ENCODE measurements at places on chromosomes 3 and 15.
A peak's percentile ranks its signal among the peaks of the same experiment; 100 is the strongest.

- no peak for DNase-seq
Observed at GRCh38 chr3:35965908-35966307, 326.6 kb downstream of the ARPP21 start.

DNA sequence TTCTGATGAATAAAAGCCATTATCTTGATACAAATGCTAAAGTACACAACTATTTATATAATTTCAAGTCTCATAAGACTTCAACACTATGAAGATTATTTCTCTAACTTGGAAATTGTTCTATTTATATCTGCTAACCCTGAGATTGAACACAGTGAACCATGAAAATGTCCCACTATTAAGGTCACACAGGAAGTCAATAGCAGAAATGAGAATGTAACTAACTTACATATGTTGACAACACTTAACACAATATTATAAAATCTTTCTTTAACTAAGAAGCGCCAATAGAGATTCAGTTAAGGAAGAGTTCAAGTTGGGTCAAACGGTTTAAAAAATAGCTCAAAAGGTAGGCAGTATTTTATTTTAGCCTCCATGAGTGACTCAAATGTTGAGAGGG lies 551.8 kb upstream of the CBLB start:
- DNase-seq: no peak

GRCh38 chr3:60755094-60755493 lies 496.2 kb downstream of the FHIT start:
- no peak for DNase-seq

- peak; percentile 22 for DNase-seq
Observed at GRCh38 chr3:106609666-106610301, 741.0 kb upstream of the CBLB start.

DNA sequence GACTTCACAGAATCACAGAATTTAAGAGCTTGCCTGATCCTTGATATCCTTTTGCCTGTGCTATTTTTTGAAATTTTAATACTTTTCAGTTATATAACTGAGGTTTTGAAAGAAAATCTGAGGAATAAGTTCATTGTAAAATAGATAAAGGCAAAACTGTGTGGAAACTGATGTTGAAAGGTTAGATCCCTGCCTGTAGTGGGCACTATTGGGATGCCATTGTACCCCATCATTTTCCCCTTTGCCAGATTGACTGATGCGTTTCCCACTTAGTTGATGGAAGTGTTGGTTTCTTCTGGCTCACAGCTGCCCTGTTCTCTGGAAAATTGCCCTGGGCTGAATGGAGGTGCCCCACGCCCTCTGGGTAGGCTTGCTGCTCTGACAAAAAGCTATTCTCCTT lies 387.9 kb downstream of the RBMS3 start:
- no peak for DNase-seq

GRCh38 chr3:117407317-117407716 lies 697.7 kb downstream of the TUSC7 start:
- no peak for DNase-seq

- DNase-seq: no peak
Observed at GRCh38 chr3:173135059-173135458, 6.0 kb downstream of the SPATA16 start.

DNA sequence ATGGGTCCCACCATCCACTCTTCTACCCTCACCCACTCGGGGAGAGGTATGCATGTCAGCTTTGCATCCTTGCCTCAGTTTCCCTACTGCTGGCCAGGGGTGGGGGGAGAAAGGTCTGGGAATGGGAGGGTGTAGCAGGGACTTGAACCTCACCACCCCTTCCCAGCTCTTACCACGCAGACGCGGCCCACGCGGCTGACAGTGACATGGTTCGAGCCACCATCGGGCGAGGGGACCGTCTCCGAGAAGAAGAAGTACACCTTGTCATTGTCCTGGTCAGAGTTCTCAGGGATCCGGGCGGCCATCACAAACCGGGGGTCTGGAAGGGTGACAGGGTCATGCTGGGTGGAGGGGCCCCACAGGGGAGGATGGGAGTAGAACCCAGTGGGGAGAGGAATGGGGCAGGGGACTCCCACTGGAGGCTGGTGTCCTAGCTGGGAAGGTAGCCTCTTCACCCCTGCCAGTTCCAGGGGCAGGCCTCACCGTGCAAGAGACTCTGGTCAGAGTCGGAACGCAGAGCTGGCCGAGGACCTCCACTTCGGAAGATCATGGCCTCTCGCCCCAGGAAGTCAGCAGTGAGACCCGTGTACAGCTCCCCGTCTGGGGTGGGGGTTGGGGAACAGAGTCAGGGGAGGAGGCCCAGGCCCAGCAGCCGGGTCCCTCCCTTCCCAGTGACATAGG lies 3.7 kb downstream of the SEMA3G start:
- no peak for DNase-seq

- no peak for DNase-seq
Observed at GRCh38 chr3:100244264-100244663, 16.5 kb upstream of the TBC1D23 start.

DNA sequence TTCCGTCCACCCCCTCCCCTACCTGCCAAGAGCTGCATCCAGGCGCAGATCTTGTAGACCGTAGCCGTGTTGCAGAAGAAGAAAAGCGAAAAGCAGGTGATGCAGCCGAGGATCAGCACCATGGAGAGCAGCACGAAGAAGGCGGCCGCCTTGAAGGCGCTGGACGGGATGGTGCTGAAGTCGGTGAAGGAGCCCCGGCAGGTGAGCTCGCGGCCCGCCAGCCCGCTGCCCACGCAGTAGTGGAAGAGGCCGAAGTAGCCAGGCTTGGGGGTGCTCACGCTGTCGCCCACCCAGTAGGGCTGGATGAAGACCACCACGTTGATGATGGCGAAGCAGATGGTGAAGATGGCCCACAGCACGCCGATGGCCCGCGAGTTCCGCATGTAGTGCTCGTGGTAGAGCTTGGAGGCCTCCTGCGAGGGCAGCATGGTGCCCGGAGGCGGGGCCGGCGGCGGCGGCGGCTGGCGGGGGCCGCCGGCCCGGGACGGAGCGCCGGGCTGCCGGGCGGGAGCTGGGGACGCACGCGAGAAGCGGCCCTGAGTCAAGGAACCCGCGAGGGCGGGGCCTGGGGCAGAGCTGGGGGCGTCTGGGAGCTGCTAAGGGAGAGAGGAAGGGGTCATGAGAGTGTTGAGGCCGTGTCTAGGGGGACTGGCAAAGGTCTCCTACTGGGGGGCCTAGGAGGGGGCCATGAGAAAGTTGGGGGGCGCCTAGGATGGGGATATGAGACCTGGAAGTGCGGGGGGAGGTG lies 1.2 kb downstream of the LHFPL4 start:
- no peak for DNase-seq

DNA sequence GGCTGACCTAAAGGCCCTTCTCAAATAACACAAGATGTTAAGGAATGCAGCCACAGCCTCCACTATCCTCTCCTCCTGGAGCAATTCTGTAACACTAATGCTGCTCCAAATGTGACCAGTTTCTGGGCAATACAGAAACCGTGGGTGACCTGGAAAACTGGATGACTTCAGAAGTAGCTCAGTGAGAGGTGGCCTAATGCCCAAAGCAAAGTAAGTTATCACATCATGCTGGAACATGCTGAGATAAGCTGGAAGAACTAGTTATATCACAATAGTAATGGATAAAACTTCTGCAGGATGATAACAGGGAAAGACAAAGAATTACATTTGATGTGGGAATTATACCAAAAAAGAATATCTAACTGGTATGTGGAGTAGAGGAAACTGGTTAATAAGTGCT lies 72.0 kb downstream of the DHX30 start:
- no peak for DNase-seq

GRCh38 chr3:8324747-8325146 lies 176.9 kb upstream of the LMCD1 start:
- DNase-seq: peak; percentile 41

DNA sequence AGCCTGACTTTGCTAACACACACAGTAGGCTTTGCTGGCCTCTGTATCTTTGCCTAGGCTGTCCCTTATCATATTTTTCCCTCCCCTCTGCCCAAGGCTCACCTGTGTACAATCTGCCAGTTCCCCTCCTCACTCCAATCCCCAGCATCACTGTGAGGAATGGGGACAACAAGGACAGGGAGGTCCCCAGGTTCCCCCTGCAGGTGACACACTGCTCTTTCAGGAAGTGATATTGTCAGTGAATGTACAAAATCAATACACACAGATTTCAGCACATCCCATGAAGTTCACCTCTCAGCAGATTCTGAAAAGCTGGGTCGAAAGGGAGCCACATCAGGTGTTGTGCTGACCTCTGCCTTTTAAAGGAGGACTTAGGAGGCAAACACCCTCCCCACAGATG lies 177.5 kb downstream of the RAB11A start:
- no peak for DNase-seq

- no peak for DNase-seq
Observed at GRCh38 chr15:58526647-58527192, 94.9 kb downstream of the LIPC start.

DNA sequence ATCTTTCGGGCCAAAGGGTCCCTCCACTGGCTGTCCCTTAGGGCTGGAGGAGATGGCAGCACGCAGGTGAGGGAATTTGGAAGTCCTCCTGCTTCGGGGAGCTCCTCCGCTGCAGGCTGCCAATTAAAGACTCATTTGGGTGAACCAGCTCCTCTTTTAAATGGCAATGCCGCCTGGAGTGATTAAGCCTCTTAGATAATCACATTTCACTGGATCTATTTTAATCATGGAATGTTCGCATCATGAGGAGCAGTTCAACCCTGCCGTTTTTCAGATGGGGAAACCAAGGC lies 117.9 kb downstream of the LIPC start:
- no peak for DNase-seq

DNA sequence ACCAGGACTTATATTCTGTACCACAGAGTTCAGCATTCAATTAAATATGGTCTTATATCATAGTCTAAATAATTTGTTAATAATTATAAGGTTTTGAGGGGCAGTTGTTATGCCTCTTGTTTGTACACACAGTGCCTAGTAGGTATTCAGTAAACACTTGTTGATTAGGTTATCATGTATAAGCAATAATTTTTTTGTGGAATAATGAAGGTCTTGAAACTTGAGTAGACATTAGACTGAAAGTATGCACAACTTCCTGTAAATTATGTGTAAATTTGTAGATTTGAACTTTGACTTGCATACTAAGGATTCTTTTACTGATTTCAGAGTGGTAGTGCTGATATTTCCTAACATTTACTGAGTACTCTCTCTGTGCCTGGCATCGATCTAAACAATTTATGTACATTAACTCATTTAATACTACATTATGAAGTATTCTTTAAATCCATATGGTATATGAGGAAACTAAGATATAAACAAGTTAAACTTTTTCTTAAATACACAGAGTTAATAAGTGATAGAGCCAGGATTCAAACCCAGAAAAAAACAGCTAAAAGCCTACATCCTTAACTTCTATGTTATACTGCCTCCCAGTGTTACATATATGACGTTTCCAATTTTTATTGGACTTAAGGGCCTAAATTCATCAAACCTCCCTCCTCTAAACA lies 65.1 kb downstream of the GLCE start:
- DNase-seq: no peak

- DNase-seq: no peak
Observed at GRCh38 chr3:100558233-100558632, 51.2 kb upstream of the ADGRG7 start.

DNA sequence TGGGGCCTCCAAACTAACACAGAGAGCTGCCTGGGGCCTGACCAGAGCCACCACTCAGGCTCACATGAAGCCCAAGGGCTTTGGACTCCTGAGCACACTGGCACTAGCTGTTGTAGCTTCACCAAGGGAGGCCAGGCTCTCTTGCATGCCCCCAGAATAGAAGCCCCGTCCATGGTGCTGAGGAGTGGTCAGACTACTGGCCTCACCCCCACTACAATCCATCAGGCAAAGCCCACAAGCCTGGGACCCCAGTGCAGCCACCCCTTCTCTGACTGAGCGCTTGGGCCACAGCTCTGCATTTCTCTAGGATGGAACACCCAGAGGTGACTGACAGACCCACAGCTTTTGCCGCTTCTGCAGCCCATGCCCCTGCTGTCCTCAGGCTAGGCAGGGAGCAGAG lies 180.8 kb downstream of the PYDC2 start:
- DNase-seq: no peak

DNA sequence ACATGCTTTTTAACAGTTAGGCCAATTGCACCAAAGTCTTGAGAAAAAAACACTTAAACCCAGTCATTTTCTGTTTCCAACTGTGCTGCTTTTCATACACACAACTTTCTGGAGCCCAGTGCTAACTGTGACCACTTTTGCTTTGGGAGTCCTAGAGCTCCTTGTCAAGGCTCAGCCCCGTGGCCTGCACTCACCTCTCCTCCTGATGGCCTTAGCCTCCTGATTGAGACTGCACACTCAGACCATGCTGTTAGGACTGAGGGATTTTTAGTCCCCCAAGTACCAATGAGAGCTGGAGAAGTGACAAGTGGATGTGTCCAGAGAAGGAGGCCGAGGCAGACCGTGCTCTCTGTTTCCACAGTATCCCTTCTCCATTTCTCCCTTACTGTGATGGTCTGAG lies 15.2 kb upstream of the RARRES1 start:
- DNase-seq: no peak

DNA sequence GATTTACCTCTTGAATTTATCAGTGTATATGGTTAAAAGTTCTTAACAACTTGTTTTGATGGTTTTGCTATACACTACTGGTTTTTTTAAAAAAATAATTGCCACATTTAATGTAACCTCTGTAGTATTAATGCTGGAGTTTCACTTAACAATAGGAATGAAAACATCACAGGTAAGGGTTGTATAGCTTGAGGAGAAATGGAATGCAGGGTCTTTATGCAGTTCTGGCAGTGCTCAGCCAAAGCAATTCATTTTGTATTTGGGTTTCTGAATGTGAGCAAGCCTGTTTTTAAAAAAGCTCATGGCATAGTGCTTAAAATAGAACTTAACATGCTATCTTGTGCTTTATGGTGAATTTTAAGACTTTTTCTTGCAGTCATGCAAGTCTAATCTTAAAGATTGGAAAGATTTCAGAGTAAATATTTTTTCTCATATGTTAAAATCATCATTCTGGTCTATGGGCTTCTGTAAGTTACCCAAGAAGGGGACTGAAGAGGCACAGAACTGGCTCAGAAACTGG lies 8.9 kb downstream of the PIAS1 start:
- DNase-seq: no peak

DNA sequence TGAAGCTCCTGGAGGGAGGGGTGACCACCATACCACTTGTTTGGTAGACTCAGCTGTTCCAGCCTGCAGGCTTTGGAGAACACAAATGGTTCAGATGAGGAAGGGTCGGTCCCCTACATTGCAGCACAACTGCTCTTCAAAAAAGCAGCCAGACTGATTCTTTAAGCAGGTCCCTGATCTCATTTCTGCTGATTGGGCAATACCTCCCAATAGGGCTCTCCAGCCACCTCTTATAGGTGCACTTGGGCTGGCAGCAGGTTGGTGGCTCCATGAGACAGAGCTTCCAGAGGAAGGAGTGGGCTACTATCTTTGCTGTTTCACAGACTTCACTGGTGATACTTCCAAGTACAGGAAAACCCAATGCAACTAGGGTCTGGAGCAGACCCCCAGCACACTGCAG lies 65.9 kb upstream of the PEX5L start:
- no peak for DNase-seq

GRCh38 chr3:32412887-32413286 lies 21.2 kb downstream of the CMTM7 start:
- DNase-seq: no peak

GRCh38 chr15:97561529-97561928 lies 399.0 kb upstream of the ARRDC4 start:
- no peak for DNase-seq

GRCh38 chr3:189726277-189726676 lies 95.1 kb downstream of the TP63 start:
- DNase-seq: no peak
